ENCODE measurements at places on chromosomes 6 and 20. TPM values are rescaled to one million over a fixed set of nuclear protein-coding genes. Genes with fewer than 3 reads are reported as not detected.

ZNF133 gene
- total RNA-seq = 6.0 TPM

KCNK17 gene
- total RNA-seq = not detected

ERMARD gene
- 28.7 TPM for total RNA-seq

APCDD1L gene
- total RNA-seq = not detected

FNDC1 gene
- total RNA-seq = not detected

CALHM4 gene
- not detected for total RNA-seq

STMN3 gene
- 13.1 TPM for total RNA-seq

RNF39 gene
- total RNA-seq = not detected

OR12D1 gene
- total RNA-seq = not detected

Data from activated CD8-positive, alpha-beta T cell treated with anti-CD3 and anti-CD28 coated beads, Interleukin-2, amount 10 ng/mL, durations not matched to agents 7 days and 5 days (primary cell).